Hippocampal formation (tissue), 2 donors: ENCODE measurements at places on chromosomes 16 and 17.

DNA sequence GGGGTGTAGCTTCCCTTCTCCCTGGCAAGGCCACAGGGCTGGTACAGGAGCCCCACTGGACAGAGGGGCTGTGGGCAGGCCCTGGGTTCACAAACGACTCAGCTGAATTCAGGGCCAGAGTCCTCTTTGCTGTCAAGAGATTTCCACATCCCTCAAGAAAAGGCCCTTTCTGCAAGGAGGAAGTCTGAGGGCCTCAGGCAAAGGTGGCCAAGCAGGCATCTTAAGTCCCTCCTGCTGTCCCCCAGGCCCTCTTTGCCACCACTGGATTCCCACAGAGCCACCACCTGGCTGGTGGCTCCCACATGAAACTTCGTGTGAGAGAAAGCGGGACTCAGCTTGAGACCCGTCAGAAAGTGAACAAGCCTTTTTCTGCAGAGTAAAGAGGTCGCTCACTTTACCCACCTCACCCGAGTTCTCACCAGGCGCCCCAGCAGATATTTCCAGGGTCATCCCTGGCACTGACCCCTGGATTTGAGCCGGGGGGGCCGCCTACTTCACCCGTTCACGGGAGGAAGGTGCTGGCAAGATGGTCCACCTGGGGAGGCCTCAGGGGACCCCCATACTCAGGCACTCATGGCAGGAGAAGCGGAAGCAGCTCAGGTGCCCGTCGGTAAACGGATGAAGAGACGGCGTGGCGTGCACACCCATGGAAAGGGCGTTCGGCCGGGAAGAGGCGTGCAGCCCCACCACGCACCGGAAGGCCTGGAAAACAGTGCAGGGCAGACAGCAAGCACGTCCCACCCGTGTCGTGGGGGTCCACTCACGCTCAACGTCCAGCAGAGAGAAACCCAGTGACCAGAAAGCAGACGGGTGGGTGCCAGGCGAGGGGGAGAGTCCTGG, 3.6 kb downstream of the RNF166 start:
- DNase-seq, result no peak

- DNase-seq, result peak; percentile 62
These were observed at the start of gene SARM1 for GRCh38 chr17:28371245-28372202. TSS of gene SARM1 (plus strand) at chr17:28371694. CDS start at chr17:28372033, 339 bp downstream.

DNA sequence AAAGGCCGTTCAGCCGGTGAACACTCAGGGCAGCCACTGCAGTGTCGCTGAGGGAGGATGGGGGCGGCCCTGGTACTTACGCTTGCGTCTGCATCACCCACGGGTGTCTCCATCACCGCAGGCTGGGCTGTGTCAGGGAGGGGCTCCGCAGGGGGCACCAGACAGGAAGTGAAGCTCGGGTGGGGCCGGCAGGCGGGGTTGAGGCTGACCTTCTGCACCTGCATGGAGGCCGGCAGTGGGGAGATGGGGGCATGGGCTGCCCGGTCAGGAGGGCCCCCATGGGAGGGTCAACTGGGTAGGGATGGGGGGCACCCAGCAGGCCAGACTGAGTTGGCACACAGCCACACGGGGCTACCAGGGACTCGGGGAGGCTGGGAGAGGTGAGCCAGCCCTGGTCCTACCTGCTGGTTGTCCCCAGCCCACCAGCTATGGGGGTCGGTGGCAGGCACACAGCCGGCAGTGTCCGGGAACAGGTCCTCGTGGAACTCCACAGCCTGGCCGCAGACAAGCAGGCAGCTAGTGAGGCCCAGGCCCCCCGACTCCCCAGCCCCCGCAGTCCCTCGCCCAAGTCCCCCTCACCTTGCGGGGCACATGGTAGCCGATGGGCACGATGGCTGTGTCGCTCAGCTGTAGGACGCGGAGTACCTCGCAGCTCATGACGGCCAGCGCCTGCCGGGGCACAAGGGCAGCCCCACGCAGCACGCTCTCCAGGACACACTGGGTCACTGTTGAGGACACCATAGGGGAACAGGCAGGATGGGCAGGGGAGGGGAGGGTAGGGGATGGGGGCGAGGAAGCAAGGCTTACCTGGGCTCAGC, 7.2 kb upstream of the VASN start:
- no peak for DNase-seq

DNA sequence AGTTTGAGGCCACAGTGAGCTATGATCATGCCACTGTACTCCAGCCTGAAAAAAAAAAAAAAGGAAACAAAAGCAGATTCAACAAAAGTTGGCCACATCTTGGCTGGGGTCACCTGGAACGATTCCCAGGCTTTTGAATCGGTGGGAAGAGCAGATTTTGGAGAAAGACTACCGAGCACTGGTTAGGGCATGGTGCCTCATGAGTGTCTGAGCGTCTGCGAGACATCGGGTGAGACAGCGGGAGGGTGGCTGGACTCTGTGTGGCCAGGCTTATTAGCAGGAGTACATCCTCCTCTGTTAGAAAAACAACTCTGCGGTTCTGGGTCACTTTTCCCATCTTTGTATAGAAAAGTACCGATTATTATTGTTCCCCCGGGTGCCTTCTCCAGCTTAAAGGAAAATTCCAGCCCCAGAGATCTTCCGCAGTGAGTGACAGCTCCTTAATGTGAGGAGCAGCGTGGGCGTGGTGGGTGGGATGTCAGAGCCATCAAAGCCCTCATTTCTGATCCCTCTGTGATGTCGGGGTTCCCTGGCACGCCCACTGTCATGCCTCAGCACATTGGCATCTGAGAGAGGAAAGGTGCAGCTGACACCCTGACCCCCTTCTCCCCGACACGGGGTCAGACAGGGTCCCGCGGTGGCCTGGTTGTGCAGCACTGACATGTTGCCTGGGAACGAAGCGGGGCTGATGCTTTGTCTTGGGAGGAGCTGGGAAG, 6.9 kb downstream of the RGS9 start:
- DNase-seq, result no peak

DNA sequence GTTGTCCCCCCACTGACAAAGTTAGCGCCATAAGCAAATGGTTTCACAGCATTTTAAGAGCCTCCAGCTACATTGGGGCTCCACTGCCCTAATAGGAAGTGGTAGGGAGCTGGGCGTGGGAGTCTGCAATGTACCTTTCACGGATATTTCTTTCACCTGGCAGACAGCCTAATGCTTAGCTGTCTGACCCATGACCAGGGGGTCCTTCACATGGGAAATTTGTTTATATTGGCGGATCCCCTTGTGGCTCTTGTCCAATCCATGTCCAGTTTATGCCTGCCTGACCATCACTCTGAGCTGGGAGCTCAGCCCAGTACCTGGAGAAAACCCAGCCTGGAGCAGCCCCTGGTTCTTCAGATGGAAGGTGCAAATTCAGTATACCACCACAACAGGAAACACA, 145.0 kb downstream of the ZNF18 start:
- no peak for DNase-seq

- DNase-seq, result no peak
These were observed 14.5 kb downstream of the CCL11 start for GRCh38 chr17:34299956-34300577.

GRCh38 chr16:87506423-87507350, 13.9 kb upstream of the ZCCHC14 start:
- DNase-seq, result no peak

GRCh38 chr16:51405361-51405760, 254.3 kb upstream of the SALL1 start:
- DNase-seq, result no peak

GRCh38 chr16:67489401-67490083, 6.2 kb upstream of the AGRP start:
- DNase-seq, result no peak

DNA sequence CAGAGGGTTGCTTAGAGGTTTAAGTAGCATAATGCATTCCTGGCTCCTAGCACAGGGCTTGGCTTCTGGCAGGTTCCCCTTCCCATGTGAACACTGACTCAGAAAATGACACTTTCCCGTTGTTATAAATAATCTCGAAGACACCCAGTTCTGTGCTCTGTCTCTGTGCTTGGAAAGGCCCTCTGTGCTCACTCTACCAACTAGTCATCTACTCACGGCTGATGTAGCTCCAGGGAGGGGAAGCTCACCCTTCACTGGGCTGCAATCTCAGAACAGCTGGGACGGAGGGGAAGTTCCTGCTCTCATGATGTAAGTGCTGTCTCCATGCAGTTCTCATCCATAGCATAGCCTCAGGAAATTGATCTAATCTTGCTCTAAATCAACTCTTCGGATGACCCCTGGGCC, 230.5 kb upstream of the ASIC2 start:
- peak; percentile 65 for DNase-seq

DNA sequence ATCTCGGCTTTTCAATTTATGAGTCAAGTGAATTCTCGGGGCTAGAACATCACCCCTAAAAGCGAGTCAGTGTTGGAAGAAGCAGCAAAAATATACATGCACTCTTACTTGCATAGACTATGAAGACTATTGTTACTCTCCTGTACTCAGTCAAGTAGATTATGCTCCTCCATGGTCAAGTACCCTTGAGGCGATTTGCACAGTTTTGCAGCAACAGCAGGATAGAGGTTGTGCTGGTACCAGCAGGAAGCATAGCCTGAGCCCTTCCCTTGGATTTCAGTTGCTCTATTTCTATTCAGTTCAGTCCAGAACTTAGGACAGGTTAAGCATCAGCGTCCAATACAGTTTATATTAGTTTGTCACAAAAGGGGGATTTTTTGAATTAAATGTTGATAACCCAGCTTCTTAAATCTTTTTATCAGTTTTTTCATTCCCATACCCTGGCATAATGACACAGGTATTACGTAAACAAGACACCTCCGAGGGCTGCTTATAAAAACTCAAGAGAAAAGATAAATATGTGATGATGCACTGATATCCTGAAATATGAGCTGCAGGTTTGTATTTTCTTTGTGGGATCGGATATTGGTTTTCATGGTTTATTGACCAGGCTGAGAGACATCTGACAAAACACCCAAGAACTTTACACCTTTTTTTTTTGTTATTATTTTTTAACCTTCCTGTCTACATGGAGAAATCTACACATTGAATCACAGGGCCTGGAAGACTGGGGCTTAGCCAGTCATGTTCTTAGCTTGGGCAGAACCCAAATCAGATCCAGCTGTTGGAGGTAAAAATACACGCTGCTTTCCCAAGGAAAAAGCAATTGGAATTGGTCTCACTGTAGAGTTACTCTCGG, 144.1 kb downstream of the PITPNC1 start:
- no peak for DNase-seq

DNA sequence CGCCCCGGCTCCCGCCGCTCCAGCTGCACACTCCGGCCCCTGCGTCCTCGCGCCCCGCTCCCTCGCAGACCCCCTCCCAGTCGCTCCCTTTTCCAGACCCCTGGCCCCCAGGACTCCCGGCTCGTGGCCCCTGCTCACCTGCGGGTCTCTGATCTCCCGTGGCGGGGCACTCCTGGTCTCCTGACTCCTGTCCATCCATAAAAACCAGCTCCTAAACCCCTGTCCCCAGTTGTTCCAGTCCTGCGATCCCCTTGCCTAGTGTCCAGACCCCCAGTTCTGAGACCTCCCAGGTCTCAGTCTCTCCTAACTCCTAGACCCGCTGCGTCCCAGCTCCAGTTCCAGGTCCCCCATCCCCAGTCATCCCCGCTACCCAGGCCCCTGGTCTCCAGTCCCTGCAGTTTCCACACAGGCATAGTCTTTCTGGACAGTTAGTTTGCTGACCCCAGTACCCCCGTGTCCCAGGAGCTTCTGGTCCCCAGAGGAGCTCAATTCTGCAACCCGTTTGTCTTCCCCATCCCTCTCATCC, 379 bp downstream of the SNX29 start:
- no peak for DNase-seq

DNA sequence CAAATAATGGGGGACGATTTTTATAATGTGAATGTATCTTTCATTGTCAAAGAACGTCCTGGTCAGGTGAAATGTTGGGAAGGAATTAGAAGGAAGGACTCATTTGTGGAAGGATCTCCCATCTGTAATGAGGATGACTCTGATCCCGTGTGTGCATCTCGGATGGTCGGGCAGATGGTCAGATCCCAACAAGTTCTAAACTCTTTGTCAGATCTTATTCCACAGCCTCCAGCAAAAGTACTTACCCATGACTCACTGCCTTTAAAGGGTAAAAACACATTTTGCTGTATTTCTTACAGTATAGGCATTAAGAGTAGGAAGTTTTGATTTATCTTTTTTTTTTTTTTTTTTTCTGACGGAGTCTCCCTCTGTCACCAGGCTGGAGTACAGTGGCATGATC, 539 bp upstream of the KRTAP4-8 start:
- DNase-seq, result no peak

- DNase-seq, result no peak
These were observed 22.1 kb downstream of the TRARG1 start for GRCh38 chr17:1301546-1301945.

GRCh38 chr17:15951368-15952047, 6.6 kb downstream of the ADORA2B start:
- DNase-seq, result no peak

- DNase-seq, result no peak
These were observed 9.6 kb upstream of the SPNS2 start for GRCh38 chr17:4488989-4489595.

- DNase-seq, result no peak
These were observed 917 bp downstream of the YWHAE start for GRCh38 chr17:1398931-1399678.

DNA sequence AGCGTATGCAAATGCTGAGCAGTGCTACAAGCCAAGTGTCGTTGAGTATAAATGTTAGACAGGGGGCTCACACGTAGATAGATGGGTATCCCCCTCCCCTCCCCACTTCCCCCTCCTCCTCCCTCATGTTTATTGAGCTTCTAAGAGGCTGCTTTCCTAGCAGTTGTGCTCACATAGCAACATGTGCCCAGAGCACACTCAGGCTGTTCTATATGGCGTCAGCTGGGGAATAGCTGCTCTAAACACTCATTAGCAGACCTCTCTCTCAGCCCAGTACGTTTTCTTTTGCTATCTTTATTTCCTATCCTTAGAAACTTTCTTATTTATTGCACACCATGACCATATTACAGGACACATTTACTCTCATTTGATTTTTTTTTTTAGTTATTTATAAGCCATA, 1.8 kb downstream of the KCNJ2 start:
- DNase-seq, result no peak

DNA sequence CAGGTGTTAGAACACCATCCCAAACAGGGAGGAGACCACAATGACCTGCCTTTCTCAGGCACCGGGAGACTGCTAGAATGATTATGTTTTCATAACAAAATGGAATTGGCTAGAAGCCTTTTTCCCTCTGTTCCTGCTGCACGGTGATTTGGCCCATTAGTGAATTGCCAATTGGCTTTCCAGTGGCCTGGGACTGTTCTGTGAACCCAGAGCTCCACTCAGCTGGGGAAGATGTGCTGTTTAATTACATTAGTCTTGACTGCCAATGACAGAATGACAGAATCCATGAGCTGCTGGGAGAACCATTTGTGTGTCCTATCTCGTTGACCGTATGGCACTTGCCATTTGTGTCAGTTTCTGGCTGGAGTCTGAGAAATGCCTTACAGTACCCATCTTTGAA, 242.9 kb downstream of the CDH11 start:
- no peak for DNase-seq

DNA sequence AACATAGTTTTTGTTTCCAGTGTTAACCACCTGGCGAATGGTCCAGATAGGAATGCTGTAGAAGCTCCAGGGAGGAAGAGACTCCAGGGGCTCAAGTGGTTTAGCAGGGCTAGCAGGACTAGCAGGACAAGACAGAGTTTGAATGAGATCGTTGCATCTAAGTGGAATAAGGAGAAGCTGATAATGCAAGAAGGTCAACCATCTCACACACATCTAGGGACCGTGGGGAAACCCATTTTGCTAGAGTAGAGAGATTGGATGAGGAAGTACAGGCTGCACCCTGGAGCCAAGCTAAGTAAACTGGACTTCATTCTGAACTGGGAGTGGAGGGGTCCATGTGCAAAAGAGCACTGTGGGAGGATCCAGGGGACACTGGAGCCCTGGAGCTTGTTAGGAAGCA, 86.1 kb upstream of the HSBP1 start:
- DNase-seq, result no peak
